ENCODE measurements at places on chromosomes 1 and 21. TPM values are rescaled to one million over a fixed set of nuclear protein-coding genes. Genes with fewer than 3 reads are reported as not detected.

ATF3 gene
- total RNA-seq: 6.6 TPM

PCNX2 gene
- 24.5 TPM for total RNA-seq

LCE1F gene
- not detected for total RNA-seq

VANGL2 gene
- 0.46 TPM for total RNA-seq

CDA gene
- 0.92 TPM for total RNA-seq

ABCG1 gene
- total RNA-seq: 3.3 TPM

CRYZL1 gene
- 26.2 TPM for total RNA-seq

ZMYND12 gene
- 1.3 TPM for total RNA-seq

RIPK4 gene
- 15.0 TPM for total RNA-seq

RUNX3 gene
- 0.36 TPM for total RNA-seq

C1orf115 gene
- total RNA-seq: 0.85 TPM
